Ureter (tissue), 1 donor: ENCODE measurements at places on chromosomes 13 and 19. TPM values are rescaled to one million over a fixed set of nuclear protein-coding genes. Genes with fewer than 3 reads are reported as not detected.

The OCEL1 gene
- total RNA-seq = 21.9 TPM

The FLT3 gene
- total RNA-seq = 0.91 TPM

The TLE6 gene
- 3.6 TPM for total RNA-seq

The HTR2A gene
- total RNA-seq = 0.89 TPM

The RFPL4AL1 gene
- not detected for total RNA-seq

The MAU2 gene
- 87.4 TPM for total RNA-seq

The CRLF1 gene
- total RNA-seq = 7.8 TPM

The IZUMO2 gene
- total RNA-seq = not detected

The LGALS14 gene
- not detected for total RNA-seq

The PCDH17 gene
- 8.1 TPM for total RNA-seq

The SIN3B gene
- total RNA-seq = 90.8 TPM

The ZNF208 gene
- 32.4 TPM for total RNA-seq

The KLK14 gene
- not detected for total RNA-seq

The FCAR gene
- total RNA-seq = 0.39 TPM

The HSH2D gene
- 10.6 TPM for total RNA-seq

The ZNF614 gene
- total RNA-seq = 10.0 TPM

The KLK8 gene
- total RNA-seq = not detected

The PTGIR gene
- total RNA-seq = 3.5 TPM

The ZNF414 gene
- total RNA-seq = 27.0 TPM

The RETN gene
- not detected for total RNA-seq

The NLRP5 gene
- not detected for total RNA-seq

The BSPH1 gene
- total RNA-seq = not detected

The TTYH1 gene
- 2.7 TPM for total RNA-seq

The ZGLP1 gene
- 6.3 TPM for total RNA-seq

The ALG5 gene
- 40.7 TPM for total RNA-seq

The CLEC17A gene
- total RNA-seq = 0.26 TPM

The GIPC3 gene
- 2.4 TPM for total RNA-seq

The PNMA8C gene
- total RNA-seq = 0.23 TPM

The LGALS7 gene
- not detected for total RNA-seq

The WDR87 gene
- total RNA-seq = not detected

The SERP2 gene
- total RNA-seq = 10.6 TPM
